ENCODE measurements at places on chromosomes 5 and 9.
A peak's percentile ranks its signal among the peaks of the same experiment; 100 is the strongest.

GRCh38 chr9:132004323-132004722 is 75.3 kb downstream of the MED27 start:
- peaks cover 32% of the 10 kb centered on the region for H3K4me1 ChIP-seq
- DNase-seq, result no peak
- H3K27me3 ChIP-seq, result no peaks in the 10 kb centered on the region
- no peak overlapping the region for H3K4me3 ChIP-seq

GRCh38 chr9:91724609-91725505 is 225.2 kb downstream of the ROR2 start:
- no peak for DNase-seq
- H3K27ac ChIP-seq, result no peak overlapping the region
- no peak overlapping the region for H3K4me3 ChIP-seq
- H3K36me3 ChIP-seq, result no peaks in the 10 kb centered on the region
- peaks cover 7% of the 10 kb centered on the region for H3K4me1 ChIP-seq

GRCh38 chr5:124512236-124512635 is 234.2 kb downstream of the ZNF608 start:
- H3K4me3 ChIP-seq, result no peak overlapping the region
- no peak for DNase-seq
- no peaks in the 10 kb centered on the region for H3K36me3 ChIP-seq
- no peaks in the 10 kb centered on the region for H3K27me3 ChIP-seq
- no peak overlapping the region for H3K27ac ChIP-seq

DNA sequence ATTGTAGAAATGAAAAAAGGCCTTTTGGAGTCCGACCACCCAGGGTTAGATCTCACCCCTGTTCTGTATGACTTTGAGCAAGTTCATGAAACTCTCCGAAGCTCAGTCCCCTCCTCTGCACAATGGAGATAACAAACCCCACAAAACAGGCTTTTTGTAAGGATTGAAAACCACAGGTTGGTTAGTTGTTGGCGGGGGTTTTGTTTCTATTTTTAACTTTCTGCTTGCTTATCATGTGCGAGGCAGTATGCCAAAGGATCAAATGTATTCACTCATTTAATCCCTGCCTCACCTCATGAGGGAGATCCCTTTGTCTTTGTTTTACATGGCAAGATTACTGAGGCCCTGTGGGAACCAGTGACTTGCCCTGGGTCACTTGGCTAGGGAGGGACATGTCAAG is 539.1 kb downstream of the CDK5RAP2 start:
- no peaks in the 10 kb centered on the region for H3K27me3 ChIP-seq
- no peak for DNase-seq
- H3K36me3 ChIP-seq, result no peaks in the 10 kb centered on the region
- H3K27ac ChIP-seq, result no peak overlapping the region
- no peaks in the 10 kb centered on the region for H3K4me1 ChIP-seq

DNA sequence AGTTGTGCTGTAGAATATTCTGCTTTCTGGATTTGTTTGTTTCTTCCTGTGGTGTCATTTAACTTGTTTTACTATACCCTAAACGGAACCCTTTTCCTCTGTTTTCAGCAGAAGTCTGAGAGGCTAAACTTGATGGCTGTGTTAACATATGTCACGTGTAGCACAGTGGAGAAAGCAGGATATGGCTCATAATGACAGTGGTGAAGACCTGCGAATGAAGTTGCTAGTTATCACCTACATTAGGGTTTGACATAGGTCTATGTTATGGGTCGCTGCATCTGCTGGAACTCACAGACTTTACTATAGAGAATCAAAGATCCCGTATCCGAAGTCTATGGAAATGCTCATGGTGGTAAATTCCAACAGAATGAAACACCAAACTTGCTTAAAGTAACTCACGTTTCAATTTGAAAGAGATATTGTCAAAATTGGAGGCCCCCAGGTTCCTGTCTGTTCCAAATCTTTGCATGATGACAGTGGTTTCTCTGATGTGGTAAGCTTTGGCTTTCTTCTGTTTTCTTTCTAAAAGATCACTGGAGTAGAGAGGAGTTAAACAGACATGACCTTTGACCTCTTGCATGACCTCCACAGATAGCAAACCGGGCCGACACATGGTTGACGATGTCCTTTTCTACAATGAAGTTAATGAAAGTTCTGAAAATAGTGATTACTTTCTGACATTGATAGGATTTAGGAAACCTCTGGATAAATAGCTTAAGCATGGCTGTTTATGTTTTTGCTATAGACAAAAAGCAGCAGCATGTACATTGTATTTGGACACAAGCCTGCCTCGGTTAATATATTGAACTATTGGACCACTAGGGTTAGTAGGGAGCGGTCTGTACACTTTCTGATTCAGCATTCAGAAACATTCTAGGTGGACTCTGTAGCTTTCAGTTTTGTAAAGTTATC is 3.1 kb upstream of the CATSPER3 start:
- DNase-seq, result no peak
- H3K4me3 ChIP-seq, result no peak overlapping the region
- no peak overlapping the region for H3K27ac ChIP-seq
- no peaks in the 10 kb centered on the region for H3K27me3 ChIP-seq
- H3K36me3 ChIP-seq, result peaks cover 69% of the 10 kb centered on the region
- peaks cover 12% of the 10 kb centered on the region for H3K4me1 ChIP-seq

DNA sequence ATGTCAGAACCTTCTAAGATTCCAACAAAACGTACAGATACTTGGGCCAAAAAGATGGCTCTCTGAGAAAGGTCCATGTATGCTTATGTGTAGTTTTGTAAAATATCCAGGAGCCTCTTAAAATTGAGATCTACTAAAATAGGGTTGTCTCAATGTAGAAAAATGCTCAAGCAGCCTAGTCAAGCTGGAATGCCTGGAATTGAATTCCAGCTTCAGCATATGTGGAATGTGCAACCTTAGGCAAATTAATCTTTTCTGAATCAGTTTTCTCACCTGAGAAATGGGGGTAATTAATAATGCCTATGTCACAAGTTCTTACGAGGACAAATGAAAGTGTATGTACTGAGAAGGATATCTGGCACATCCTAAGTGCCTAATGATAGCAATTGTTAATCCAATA is 662.4 kb downstream of the DTWD2 start:
- no peak overlapping the region for H3K4me3 ChIP-seq
- H3K27ac ChIP-seq, result no peak overlapping the region
- H3K36me3 ChIP-seq, result no peaks in the 10 kb centered on the region
- H3K27me3 ChIP-seq, result no peaks in the 10 kb centered on the region
- DNase-seq, result no peak
- no peaks in the 10 kb centered on the region for H3K4me1 ChIP-seq

DNA sequence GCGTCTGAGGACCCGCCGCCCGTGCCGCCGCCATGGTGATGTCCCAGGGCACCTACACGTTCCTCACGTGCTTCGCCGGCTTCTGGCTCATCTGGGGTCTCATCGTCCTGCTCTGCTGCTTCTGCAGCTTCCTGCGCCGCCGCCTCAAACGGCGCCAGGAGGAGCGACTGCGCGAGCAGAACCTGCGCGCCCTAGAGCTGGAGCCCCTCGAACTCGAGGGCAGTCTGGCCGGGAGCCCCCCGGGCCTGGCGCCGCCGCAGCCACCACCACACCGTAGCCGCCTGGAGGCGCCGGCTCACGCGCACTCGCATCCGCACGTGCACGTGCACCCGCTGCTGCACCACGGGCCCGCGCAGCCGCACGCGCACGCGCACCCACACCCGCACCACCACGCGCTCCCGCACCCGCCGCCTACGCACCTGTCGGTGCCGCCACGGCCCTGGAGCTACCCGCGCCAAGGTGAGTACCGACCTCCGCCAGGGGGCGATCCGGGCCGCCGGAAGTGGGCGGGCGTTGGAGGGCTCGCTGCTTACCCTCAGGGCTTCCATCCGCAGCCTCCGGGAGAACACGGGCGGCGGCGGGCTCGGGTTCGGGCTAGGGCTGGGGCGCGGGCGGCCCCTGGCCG is 8.5 kb downstream of the PRR7 start:
- peak overlapping the region; percentile 77 for H3K27ac ChIP-seq
- H3K36me3 ChIP-seq, result no peaks in the 10 kb centered on the region
- peak overlapping the region; percentile 43 for H3K4me3 ChIP-seq
- DNase-seq, result no peak
- peaks cover 65% of the 10 kb centered on the region for H3K4me1 ChIP-seq

DNA sequence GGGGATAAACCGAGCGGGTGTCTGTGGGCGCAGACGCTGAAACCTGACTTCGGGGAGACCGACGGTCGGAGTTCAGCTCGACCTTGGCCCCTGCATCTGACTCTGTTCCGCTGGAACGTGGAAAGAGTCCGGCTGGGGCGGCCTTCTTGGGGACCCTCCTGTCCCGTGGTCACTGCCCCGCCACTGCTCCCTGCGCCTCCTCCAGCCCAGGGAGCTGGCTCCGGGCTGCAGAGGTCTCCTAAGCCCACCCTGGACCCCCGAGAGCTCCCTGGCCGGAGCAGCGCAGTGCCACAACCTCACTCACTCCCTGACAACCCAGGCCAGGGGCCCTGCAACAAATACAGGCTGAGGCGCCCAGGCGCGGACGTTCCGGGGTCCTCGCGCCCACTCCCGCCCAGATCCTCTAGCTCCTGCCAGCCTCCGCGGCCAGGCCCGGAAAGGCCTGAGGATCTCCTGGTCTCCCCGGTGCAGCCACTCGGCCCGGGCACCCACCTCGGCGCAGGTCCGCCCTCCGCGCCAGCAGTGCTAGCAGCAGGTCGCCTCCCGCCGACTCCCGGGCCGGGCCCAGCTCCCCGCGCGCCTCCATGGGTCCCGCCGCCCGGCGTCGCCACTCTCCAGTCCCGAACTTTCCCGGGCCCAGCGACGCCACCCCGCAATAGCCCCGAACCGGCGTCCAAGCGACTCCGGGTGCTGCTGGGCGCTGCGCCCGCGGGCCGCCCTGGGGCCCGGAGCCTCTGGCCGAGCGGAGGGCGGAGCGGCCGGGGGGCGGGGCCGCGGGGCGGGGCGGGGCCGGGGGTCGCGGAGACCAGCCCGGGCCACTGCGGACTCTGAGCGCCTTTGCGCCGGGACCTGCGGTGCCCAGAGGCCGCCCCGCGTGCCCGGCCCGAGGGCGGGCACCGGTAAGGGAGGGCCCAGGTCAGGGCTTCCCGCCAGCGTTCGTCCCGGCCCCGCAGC is 2.2 kb downstream of the LHX3 start:
- no peak overlapping the region for H3K27ac ChIP-seq
- H3K4me1 ChIP-seq, result peaks cover 45% of the 10 kb centered on the region
- no peak for DNase-seq

GRCh38 chr5:55620009-55620765 is 85.4 kb upstream of the PLPP1 start:
- H3K36me3 ChIP-seq, result no peaks in the 10 kb centered on the region
- H3K4me1 ChIP-seq, result peaks cover 14% of the 10 kb centered on the region
- H3K27me3 ChIP-seq, result no peaks in the 10 kb centered on the region

GRCh38 chr9:120619751-120620655 is 40.0 kb upstream of the CDK5RAP2 start:
- H3K27ac ChIP-seq, result no peak overlapping the region
- no peak for DNase-seq
- H3K27me3 ChIP-seq, result no peaks in the 10 kb centered on the region
- H3K4me3 ChIP-seq, result no peak overlapping the region
- H3K36me3 ChIP-seq, result peaks cover 34% of the 10 kb centered on the region

- peak overlapping the region; percentile 28 for H3K27ac ChIP-seq
- peaks cover 5% of the 10 kb centered on the region for H3K4me1 ChIP-seq
- H3K36me3 ChIP-seq, result no peaks in the 10 kb centered on the region
- no peak overlapping the region for H3K4me3 ChIP-seq
- no peak for DNase-seq
- no peaks in the 10 kb centered on the region for H3K27me3 ChIP-seq
These were observed 23.4 kb downstream of the LCP2 start for GRCh38 chr5:170273968-170274710.

GRCh38 chr9:123099548-123099947 is 66.1 kb downstream of the GPR21 start:
- no peak overlapping the region for H3K27ac ChIP-seq
- H3K4me3 ChIP-seq, result no peak overlapping the region
- H3K36me3 ChIP-seq, result peaks cover 99% of the 10 kb centered on the region
- no peaks in the 10 kb centered on the region for H3K27me3 ChIP-seq

DNA sequence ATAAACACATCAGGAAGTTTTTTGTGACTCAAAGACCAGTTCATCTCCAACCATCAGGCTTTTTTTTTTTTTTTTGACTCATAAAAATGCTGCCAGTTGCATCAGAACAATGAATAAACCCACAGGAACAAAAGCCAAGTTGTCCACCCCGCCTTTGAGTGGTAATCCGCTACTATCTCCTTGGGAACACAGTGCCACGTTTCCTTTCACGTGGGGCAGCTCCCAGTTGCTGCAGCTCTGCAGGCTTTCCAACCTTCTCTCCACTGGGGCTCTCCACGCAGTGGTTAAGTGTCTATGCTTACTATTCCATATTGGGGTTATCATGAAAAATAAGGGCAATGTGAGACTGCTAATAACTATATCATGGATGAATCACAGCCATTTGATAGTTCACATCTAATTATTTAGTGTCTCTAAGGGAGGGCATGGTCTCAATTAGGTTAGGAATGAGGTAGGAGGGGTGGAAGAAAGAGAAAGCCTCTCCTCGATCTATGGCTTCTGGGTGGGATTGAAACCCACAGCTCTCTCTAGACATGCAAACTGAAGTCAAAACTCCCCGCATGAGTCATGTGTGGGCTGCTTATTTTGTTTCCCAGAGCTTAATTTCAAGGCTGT is 55.8 kb upstream of the ACTBL2 start:
- no peaks in the 10 kb centered on the region for H3K27me3 ChIP-seq
- H3K4me1 ChIP-seq, result no peaks in the 10 kb centered on the region
- H3K4me3 ChIP-seq, result no peak overlapping the region
- DNase-seq, result no peak

Data from esophagus squamous epithelium (tissue), 5 donors.